ENCODE measurements at places on chromosomes 7 and 10.
A peak's percentile ranks its signal among the peaks of the same experiment; 100 is the strongest.

DNA sequence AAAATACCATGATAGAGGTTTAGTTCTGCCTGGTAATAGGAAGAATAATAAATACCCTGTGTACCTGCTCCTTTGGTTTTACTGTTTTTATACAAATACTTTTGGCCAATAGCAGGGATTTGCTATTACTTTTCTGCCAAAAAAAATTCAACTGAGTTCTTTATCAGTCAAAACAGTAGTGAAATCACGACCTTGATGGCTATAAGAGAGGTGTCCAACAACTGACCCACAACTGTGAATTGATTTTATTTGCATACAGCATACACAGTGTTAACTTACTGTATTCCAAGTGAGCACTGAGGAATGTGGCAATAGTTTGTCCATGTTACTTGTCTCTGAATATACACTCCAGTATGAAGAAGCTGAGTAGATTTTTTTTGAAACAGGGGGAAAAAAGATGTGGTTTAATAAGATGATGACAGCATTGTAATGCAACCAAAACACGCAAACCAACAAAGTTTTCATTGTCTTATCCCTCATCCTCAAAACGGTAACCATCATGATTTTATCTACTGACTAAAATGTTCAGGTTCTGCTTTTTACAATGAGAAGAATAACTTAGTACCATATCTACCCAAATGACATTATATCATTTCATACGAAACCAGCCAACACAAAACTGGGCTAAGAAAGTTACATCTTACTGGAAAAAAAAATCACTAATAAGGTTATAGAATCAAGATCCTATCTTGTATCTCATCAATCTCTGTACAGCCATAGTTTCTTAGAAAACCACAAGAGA lies 63.3 kb downstream of the GSAP start:
- no peak overlapping the region for H3K4me3 ChIP-seq
- no peaks in the 10 kb centered on the region for H3K27me3 ChIP-seq
- no peak for DNase-seq
- no peak overlapping the region for H3K27ac ChIP-seq

DNA sequence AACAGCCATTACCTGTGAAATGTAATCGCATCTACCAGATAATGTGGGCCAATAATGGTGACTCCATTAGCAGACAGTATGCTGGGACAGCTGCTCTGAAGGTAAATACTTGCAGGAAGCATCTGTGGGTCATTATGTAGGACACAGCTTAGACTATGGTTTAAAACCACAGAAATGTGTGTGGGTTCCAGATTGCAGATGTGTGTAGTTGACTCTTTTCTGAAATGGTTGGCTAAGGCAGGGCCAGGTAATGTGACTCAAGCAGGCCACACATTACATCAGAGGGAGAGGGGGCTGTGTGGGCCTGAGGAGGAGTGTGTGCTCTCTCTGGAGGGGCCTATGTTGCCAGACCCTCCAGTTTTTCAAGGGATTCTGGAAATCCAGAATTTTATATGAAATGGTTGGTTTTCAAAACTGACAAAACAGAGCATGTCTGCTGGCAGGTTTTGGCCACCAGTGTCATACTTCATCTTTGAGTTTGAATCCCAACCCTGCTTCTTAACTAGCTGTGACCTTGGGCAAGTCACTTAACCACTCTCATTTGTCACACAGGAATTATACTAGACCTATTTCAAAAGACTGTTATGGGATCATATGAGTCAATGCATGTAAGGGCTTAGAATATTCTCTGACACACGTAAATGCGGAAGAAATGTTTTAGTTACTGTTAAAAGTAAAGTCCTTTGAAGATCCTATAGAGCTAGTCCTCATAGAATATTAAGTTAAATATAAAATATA lies 64.5 kb downstream of the MCMBP start:
- H3K4me3 ChIP-seq: no peak overlapping the region
- H3K27ac ChIP-seq: no peak overlapping the region
- H3K27me3 ChIP-seq: no peaks in the 10 kb centered on the region
- peaks cover 6% of the 10 kb centered on the region for H3K36me3 ChIP-seq

GRCh38 chr10:75431180-75432111 lies at the start of gene LRMDA:
LRMDA (plus strand) TSS chr10:75431624.
- H3K4me3 ChIP-seq: no peak within 1 kb of the TSS
- H3K4me1 ChIP-seq: peaks cover 37% of the 10 kb centered on the region
- no peak for DNase-seq
- H3K27ac ChIP-seq: peak within 1 kb of the TSS; percentile 25
- peaks cover 4% of the 10 kb centered on the region for H3K27me3 ChIP-seq

GRCh38 chr10:86393862-86394455 lies 27.4 kb upstream of the GRID1 start:
- no peaks in the 10 kb centered on the region for H3K4me1 ChIP-seq
- no peak overlapping the region for H3K27ac ChIP-seq
- H3K27me3 ChIP-seq: peaks cover 70% of the 10 kb centered on the region
- DNase-seq: no peak
- no peak overlapping the region for H3K4me3 ChIP-seq

- no peaks in the 10 kb centered on the region for H3K36me3 ChIP-seq
- no peaks in the 10 kb centered on the region for H3K4me1 ChIP-seq
- H3K27ac ChIP-seq: no peak overlapping the region
- DNase-seq: no peak
- no peaks in the 10 kb centered on the region for H3K27me3 ChIP-seq
- H3K4me3 ChIP-seq: no peak overlapping the region
These were observed 19.3 kb upstream of the NUP205 start for GRCh38 chr7:135538376-135538775.

- no peak for DNase-seq
- H3K27me3 ChIP-seq: no peaks in the 10 kb centered on the region
- no peaks in the 10 kb centered on the region for H3K36me3 ChIP-seq
- no peak overlapping the region for H3K27ac ChIP-seq
These were observed 143.3 kb downstream of the ANK3 start for GRCh38 chr10:60246382-60246781.

Data from neuronal stem cell (in vitro differentiated cells).